ENCODE measurements at places on chromosomes 6 and 20.

GRCh38 chr6:4543596-4543995 is 232.6 kb upstream of the CDYL start:
- no peak for DNase-seq

DNA sequence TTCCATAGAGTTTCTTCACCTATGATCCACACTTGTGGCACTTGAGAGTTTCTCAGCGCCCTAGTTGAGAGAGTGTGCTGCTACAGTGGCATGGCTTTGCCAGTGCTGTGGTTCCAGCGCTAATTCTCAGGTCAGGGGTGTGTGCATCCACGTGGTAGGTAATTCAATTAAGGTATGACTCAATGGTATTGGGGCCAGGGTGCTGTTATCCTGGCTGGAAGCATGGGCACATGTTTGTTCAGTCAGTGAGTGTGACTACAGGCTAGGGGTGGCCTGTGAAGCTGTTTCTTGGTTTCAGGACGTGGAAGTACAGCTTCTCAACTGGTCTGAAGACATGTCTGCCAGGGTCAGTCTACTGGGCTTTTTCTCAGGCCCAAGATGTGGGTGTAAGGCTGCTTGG is 3.0 kb upstream of the SEMG2 start:
- no peak for DNase-seq

DNA sequence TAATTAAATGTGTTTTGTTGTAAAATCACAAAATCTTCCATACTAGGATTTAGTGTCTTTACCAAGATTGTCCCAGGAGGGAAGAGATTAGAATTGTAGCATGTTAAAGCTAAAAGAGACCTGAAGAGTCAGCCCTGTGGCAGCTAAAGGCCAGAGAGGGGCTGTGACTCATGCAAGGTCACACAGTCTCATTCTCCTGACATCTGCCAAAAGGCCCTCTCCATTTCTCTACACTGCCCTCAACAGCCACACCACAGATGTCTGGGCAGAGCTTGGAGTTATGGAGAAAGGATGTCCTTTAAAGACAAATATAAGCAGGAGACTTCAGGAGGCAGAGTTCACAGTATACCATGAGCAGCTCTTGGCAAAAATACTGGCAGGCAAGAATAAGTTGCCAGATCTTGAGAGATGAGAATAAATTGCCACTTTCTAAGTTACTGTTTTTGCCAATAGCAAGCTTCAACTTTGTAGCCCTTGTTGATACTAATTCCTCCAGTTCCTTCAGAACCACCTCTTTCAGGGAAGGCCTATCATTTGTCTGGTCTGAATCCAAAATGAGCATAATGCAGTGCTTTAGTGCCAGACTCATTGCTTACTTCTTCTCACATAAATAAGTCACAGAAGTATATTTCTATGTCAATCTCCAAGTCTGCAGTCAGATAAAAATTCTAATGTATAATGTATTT is 41.7 kb downstream of the AKIRIN2 start:
- DNase-seq: no peak

- DNase-seq: no peak
Observed at GRCh38 chr20:58760856-58761255, 68.3 kb downstream of the NPEPL1 start.

DNA sequence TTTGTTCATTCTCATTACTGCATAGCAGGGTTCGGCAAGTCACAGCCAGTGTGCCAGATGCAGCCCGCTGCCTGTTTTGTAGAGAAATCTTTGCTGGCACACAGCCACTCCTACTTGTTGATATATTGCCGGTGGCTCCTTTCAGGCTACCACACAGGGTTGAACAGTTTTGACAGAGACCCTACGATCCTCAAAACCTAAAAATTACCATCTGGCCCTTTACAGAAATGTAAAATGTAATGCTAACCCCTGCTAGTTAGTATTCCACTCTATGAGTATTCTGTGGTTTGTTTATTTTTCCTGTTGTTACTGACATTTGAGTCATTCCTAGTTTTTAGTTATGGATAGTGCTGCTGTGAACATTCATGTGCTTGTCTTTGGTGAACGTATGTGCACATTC is 11.5 kb downstream of the DHX35 start:
- DNase-seq: no peak

GRCh38 chr6:167839343-167839742 is 12.6 kb downstream of the AFDN start:
- DNase-seq: no peak

All from right renal pelvis (tissue), 4 donors.